Motor neuron (in vitro differentiated cells): ENCODE measurements at places on chromosomes 6 and 20. TPM values are rescaled to one million over a fixed set of nuclear protein-coding genes. Genes with fewer than 3 reads are reported as not detected.

GRCh38 chr6:13425270-13425873, 62.0 kb downstream of the GFOD1 start:
- ATAC-seq: no peak

TFAP2C gene
- 0.29 and 0.52 TPM in 2 replicates for total RNA-seq

DNA sequence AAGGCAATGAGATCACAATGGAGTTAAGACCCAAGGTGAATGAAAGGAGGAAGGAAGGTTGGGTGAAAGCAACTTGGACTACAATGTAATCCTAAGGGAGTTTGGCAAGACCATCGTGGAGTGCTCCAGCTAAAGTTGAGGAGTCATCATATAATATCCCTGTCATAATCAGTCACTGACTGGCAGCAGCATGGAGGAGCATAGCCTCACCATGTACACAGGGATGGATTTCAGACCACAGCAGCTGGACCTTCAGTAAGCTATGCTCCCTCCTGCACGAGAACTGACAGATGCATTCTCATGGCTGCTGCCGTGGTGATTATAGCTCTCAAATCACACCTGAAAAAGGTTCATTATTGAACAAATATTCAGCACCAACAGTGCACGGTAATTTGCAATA, 43.0 kb downstream of the GOPC start:
- ATAC-seq: no peak

ACTL10 gene
- 1.5 and 1.9 TPM in 2 replicates for total RNA-seq

- ATAC-seq: no peak
Measured at GRCh38 chr20:20034486-20034885, 17.3 kb downstream of the NAA20 start.

BTBD3 gene
- total RNA-seq: 29.0 and 31.9 TPM in 2 replicates

GRCh38 chr20:4763723-4764510, 42.2 kb downstream of the PRND start:
- no peak for ATAC-seq

GRCh38 chr6:89010825-89011224, 47.4 kb upstream of the RNGTT start:
- no peak for ATAC-seq

DNA sequence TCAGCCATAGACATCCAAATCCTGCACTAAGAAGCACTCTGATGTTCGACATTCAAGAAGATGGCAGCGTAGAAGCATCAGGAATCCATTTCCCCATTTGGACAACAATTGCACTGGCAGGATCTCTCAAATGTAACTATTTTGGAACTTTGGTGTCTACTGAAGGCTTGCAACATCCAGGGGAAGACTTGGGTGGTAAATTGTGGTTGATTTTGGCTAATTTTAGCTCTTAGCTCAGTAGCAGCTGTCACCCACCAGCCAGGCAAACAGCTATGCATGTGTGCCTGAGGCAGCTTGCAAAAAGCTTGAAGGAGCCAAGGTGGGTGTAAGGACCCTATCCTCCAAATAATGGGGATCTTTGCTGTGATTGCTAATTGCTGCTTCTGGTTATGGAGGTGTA, 35.1 kb upstream of the PPP1R3G start:
- no peak for ATAC-seq

GSTA2 gene
- not detected in 2 replicates for total RNA-seq

DNA sequence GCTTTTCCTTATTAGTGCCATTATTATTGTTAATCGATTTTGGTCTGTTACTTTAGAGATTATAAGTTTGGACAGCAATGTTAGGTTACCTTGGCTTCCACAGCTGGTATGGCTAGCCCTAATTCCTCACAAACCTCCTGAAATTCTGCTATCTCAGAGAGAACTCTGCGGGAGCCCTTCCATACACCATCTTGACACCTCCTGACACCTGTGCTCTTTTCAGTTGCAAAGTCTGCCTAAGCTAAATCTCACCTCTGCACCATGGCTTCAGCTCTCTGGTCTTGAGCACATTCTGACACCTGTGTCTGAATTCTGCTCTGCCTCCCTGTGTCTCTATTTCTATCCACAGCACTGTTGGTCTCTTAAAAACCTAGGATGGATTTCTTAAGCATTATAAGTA, 106.5 kb downstream of the DCDC2 start:
- no peak for ATAC-seq

- peak; percentile 42 for ATAC-seq
Measured at GRCh38 chr6:137264311-137265075, 45.3 kb upstream of the IFNGR1 start.

DNA sequence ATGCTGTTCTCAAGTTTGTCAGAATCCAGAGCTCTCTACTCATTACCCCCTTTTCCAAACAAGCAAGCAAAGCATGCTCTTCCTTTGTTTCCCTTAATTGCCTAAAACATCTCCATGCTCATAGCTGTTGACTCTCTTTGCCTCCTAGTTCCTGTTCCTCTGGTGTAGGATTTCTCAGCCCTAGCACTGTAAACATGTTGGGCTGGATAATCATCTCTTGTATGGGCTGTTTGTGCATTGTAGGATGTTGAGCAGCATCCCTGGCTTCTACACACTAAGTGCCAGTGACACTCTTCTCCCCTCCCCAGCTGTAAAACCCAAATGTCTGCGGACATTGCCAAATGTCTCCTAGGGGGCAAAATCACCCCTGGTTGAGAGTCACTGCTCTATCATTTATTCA, 14.0 kb downstream of the PPARD start:
- ATAC-seq: no peak

- no peak for ATAC-seq
Measured at GRCh38 chr20:41991412-41991811, 373.2 kb upstream of the CHD6 start.

DNA sequence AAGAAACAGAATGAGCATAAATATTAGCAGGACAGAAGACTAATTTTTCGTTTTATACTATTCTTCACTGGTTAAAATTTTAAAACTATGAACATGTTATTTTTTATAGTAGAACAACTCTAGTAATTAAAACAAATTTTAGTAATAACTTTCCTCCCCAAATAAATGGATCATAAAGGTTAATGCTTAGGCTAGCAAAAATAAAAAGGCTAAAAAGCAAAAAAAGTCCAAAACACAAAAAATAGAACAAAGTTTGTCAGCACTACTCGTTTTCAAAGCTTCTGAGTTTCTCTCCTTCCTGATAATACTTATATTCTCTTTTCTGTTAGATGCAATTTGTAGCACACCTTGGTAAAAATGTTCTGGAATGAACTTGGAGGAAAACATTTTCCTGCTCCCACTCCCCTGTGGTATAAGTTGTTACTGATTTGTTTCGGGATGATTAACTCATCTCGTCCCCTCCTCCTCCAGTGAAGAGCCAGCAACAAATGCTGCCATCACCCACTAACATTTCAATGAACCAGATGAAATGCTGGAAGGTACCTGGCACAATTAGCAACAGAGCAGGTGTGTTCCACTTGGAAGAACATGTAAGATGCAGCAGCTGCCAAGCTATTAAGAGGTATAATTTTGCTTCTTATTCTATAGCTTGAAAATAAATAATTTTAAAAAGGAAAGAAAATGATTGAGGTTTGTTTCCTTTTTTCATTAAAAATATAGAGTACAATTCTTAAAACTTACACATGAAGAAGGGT, 130.5 kb downstream of the MYB start:
- no peak for ATAC-seq

DNA sequence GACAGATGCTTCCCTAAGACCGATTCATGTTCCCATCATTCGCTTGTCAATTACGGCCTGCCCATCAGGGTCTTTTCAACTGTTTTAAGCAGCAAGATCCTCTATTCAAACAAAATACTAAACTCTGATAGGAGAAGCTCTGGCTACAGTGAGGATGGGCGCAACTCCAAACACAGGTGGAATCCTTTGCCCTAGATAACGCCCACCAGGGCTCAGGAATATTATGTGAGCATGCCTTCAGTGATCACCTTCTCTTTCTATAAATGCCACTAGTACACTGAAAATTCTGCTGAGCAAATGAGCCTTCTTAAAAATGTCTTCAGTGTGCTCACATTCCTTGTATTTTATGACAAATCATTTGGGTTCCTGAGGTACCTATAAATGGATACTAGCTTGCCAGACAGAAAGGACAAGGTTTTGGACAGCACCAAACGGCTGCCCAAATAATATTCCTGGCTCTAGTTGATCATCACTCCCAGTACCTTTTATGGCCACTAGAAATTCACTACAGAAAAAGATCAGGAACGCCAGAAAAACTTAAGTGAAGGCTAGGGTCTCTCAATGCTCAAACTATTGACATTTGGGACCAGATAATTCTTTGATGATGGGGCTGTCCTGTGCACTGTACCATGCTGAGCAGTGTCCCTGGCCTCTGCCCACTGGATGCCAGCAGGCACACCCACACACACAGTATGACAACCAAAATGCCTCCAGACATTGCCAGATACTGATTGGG, 13.1 kb downstream of the ZNF217 start:
- ATAC-seq: no peak

- no peak for ATAC-seq
Measured at GRCh38 chr6:31574106-31575061, 981 bp upstream of the TNF start.

DNA sequence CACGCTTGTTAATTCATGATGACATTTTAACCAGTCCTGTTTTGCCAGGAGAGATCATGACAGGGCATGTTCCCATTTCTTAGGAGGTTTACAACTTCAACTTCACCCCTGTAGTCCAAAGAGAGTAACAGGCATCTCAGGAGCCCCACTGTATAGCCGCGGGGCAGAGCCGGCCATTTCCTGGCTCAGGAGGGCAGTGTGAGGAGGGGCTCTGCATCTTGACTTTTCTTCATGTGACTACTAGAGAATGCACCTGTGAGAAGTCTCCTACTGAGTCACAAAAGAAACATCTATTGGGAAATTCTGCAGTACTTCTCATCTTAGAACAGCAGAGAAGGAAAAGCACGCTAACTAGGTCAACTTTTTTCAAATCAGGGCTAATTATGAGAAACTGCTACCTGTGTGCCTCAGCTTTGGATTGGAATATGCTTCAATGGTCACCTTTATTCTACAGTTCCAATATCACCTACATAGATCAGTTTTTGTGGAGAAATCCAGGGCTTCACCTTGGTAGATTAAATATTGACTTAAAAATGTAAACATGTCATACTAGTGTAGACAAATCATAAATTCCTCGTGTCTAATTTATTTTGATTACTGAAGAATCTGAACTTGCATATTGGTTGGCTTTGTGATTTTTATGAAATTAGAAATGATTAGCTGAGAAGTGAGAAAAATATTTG, 28.6 kb upstream of the SIM1 start:
- no peak for ATAC-seq

GRCh38 chr6:97110626-97111025, 172.4 kb downstream of the MMS22L start:
- no peak for ATAC-seq

DNA sequence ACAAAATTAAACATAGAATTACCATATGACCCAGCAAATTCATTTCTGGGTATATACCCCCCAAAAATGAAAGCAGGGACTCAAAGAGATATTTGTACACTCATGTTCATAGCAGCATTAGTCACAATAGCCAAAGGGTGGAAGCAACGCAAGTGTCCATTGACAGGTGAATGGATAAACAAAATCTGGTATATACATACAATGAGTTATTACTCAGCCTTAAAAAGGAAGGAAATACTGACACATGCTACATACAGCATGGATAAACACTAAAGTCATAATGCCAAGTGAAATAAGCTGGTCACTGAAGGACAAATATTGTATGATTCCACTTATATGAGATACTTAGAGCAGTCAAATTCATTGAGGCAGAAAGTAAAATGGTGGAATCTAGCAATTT, 5.3 kb upstream of the STX11 start:
- no peak for ATAC-seq

DNA sequence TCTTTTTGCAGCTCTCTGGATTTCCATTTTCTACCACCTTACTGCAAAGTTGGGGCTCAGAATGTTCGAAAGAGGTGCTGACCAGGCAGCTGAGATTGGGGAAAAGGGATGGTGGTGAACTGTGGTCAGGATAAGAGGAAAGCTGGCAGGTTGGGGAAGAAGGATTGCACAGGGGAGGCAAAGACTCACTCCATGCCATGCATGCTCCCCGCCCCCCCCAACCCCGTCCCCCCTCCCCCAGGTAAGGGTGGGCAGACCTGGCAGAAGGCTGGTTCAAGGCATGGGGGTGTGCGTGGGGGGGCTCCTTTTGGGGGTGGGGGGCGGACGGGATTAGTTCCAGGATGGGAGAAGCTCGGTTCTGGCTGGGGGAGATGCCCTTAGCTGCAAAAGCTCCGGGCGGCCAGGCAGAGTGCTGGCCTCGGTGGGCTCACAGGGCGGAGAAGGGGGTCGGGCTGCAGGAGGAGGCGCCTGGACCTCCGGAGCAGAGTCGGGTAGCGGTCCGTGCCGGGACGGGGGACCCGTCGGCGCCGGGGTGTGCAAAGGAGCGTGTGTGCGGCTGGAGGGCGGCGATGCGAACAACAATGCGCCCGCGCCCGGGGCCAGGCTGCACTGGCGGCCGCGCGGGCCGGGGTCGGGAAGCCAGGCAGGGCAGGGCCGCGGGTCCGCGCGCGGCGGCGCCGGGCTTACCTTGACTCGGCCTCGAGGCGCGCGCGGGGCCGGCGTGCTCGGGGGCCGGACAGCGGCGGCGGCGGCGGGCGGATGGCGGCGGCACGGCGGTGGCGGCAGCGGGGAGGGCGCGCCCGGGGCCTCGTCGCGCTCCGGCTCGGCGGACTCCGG, 880 bp downstream of the ADNP start:
- no peak for ATAC-seq

DNA sequence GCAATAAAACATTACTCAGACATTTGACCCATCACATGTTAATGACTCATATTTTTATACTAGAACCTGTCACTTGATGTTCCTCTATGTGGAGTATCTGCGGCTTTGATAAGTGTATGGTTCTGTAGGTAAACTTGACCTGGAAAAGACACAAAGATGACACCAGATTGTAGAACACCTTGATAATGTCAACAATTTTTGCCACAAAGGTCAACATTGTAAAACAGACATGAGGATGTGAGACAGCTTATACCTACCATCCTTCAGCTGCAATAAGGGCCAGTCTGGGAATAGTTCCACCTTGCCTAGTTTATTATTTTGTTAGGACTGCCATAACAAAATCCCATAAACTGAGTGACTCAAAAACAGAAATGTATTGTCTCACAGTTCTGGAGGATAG, 202.4 kb downstream of the LMBRD1 start:
- ATAC-seq: no peak

- no peak for ATAC-seq
Measured at GRCh38 chr6:95596021-95596420, 18.7 kb downstream of the MANEA start.

DNA sequence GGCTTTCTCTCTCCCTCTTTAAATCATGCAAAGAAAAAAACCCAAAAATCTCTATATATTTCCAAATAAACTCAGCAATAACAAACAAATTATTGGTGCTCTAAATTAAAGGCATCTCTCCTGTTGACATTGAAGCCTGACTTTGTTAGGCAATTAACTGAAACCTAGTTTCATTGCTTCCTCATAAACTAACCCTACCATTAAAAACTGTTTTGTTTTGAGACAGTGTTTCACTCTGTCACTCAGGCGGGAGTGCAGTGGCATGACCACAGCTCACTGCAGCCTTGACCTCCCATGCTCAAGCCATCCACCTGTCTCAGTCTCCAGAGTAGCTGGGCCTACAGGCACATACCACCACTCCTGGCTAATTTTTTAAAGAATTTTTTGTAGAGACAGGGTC, 34.9 kb downstream of the PIGU start:
- ATAC-seq: no peak

NFATC2 gene
- total RNA-seq: 4.0 and 4.4 TPM in 2 replicates
